Activated CD4-positive, alpha-beta memory T cell treated with anti-CD3 and anti-CD28 coated beads, Interleukin-2, amount 10 ng/mL, durations not matched to agents 7 days and 5 days (primary cell): ENCODE measurements at places on chromosomes 7 and 10.
A peak's percentile ranks its signal among the peaks of the same experiment; 100 is the strongest.

DNA sequence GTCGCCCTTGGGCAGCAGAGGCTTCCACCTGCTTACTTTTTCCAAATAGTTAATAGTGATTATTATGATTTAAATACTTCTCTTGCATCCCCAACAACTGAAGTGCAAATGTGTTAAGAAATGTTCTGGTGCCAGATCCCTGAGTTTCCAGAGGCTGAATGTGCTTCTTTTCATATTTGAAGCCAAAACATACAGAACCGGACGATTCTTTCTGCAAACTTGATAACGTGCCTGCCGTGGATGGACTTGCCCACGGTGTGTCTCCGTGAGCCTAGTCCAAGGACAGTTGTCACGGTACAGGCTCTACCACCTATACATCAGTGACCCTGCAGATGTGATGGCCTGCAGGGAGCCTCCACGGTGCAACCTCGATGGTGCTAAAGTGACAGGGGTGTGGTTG is 198.6 kb upstream of the LYZL2 start:
- DNase-seq = no peak

- no peak for DNase-seq
These were observed 542 bp downstream of the FBXL13 start for GRCh38 chr7:103073989-103074518.

GRCh38 chr10:36840788-36841187 is 284.6 kb upstream of the ANKRD30A start:
- no peak for DNase-seq

DNA sequence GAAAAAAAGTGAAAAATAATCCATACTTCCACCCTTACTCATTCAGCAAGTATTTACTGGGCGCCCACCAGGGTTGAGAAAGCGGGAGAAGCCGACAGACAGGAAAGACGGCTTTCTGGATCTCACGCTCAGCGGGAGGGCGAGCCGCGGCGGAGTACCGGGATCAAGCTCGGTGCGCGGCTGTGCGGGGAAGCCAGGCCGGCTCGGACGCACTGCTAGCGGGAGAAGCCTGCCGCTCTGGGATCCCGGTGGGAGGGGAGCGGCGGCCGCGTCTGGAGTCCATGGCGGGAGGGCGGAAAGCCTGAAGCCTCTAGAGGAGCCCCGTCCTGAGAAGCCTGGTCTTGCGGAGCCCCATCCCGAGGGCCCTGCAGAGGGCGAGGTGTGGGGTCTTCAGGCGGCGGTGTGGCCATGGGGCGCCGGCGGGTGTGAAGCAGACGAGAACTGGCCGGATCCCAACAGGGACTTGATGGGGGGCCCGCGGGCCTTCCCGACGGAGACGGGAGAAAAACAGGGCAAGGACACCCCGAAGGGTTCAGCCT is 82.9 kb downstream of the VIPR2 start:
- peak; percentile 8 for DNase-seq

DNA sequence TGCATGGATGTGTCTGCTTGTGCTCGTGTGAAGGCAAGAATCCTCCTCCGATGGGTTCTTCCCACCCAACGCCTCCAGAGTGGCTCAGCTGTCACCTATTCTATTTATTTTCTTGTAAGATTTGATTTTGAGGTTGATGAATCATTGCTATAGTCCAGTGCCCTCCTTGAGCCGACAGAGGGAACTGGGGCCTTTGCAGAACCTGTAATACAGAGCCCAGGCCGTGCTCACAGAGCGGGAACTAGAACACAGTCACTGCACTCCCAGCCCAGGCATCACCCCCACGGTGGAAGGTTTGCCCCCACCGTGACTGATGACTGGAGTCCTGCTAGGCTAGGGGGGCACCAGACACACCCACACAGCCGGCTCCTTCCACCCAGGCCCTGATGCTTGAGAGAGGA is 2.0 kb downstream of the RARRES2 start:
- DNase-seq = no peak

DNA sequence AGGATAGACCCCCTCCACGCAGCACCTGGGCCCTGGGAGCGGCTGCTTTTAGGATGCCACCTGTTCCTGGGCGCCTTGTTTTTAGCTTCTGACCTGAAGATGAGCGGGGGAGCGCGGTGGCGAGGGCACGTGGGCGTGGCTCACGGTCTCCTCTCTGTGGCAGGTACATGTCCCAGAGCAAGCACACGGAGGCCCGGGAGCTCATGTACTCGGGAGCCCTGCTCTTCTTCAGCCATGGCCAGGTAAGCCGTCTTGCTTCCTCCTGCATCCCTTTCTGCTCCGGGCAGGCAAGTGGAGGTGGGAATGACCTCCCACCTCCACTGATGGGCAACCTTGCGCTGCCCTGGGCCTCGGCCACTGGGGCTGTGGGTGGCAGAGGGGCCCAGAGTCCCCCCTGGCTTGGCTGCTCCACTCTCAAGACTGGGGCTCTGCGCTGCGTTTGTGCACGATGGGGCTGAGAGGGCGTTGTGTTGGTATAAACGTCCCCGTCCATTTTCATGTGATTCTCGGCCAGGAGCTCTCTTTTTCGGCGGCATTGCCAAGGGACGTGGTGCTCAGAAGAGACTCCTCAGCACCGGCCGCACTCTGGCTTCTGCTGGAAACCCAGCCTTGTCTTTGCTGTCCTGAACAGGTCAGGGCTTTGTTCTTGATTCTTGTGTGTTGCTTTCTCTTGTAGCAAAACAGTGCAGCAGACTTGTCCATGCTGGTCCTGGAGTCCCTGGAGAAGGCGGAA is 9.7 kb downstream of the GET4 start:
- DNase-seq = no peak
